ENCODE measurements at places on chromosomes 12 and 14. TPM values are rescaled to one million over a fixed set of nuclear protein-coding genes. Genes with fewer than 3 reads are reported as not detected.

The SYNDIG1L gene
- 0.87 TPM for total RNA-seq

- peaks cover 19% of the 10 kb centered on the region for H3K4me1 ChIP-seq
- H3K27ac ChIP-seq, result no peak overlapping the region
- no peak for DNase-seq
- H3K36me3 ChIP-seq, result no peaks in the 10 kb centered on the region
- H3K4me3 ChIP-seq, result no peak overlapping the region
Measured at GRCh38 chr12:675562-675961, 12.3 kb upstream of the NINJ2 start.

DNA sequence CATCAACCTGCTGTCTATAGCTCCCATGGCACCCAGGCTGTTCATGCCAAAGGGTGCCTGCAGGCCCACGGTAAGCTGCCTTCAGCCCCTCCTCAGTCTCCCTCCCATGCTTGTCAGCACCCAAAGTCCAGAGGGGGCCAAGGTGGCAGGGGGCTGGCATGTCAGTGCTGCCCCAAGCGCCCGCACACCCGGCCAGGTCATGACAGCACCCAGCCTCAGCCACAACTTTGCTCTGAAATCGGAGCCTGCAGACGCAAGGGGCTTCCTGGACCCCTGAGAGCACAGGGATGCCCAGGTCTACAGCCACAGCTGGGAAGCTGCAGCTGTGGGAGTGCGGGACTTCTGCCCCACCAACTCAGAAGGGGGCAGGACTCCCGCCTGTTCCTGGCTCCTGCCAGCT lies 28.5 kb upstream of the PAPLN start:
- no peaks in the 10 kb centered on the region for H3K27me3 ChIP-seq
- no peak overlapping the region for H3K4me3 ChIP-seq
- no peaks in the 10 kb centered on the region for H3K4me1 ChIP-seq
- peaks cover 98% of the 10 kb centered on the region for H3K36me3 ChIP-seq
- H3K27ac ChIP-seq, result no peak overlapping the region

DNA sequence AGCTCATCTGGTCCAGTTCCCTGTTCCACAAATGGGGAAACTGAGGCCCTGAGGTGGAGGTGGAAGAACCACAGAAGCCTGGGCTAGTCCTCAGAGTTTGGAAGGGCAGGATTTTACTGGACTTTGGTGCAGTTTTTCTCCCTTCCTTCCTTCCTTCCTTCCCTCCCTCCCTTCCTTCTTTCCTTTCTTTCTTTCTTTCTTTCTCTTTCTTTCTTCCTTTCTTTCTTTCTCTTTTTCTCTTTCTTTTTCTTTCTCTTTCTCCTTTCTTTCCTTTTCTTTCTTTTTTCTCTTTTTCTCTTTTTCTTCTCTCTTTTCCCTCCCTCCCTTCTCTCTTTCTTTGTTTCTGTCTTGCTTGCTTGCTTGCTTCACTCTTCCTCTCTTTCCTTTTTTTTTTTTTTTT lies 95.7 kb upstream of the TBX3 start:
- H3K4me3 ChIP-seq, result no peak overlapping the region
- no peaks in the 10 kb centered on the region for H3K4me1 ChIP-seq
- H3K36me3 ChIP-seq, result no peaks in the 10 kb centered on the region
- no peak for DNase-seq
